Stimulated activated CD8-positive, alpha-beta memory T cell treated with anti-CD3 and anti-CD28 coated beads, Interleukin-15, amount 100 ng/mL, for 24 hours (primary cell): ENCODE measurements at places on chromosomes 3 and 15.
A peak's percentile ranks its signal among the peaks of the same experiment; 100 is the strongest.

- no peak for DNase-seq
Measured at GRCh38 chr3:182914341-182914740, 66.0 kb downstream of the DCUN1D1 start.

DNA sequence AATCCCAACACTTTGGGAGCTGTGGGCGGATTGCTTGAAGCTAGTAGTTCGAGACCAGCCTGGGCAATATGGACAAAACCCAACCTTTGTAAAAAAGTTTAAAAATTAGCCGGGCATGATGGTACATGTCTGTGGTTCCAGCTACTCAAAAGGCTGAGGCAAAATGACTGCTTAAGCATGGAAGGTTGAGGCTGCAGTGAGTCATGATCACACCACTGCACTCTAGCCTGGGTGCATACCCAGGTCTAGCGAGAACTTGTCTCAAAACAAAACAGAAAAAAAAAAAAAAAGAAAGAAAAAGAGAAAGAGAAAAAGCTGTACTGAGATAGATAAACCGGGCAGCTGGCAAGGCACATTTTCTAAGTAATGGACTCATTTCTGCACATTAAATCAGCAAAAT lies 10.6 kb downstream of the ARPP19 start:
- DNase-seq: no peak

DNA sequence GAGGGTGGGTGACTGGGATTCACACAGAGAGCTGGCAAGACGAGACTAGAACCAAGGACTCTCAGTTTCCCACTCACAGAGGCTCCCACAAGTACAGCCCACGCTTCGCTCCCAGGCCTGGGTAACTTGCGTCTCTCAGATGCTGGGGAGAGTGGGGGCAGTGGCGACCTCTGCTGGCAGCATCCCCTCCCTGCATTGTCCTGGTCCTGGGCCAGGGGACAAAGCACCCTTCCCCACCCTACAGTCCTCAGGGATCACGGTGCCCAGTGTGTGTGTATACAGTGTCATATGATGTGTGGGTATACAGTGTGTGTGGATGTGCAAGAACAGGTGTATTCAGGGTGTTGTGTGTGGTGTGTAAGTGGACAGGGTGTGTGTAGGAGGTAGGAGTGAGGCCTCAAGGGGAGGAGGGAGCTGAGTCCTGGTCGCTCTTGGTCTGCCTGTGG lies 12.8 kb downstream of the VILL start:
- no peak for DNase-seq

DNA sequence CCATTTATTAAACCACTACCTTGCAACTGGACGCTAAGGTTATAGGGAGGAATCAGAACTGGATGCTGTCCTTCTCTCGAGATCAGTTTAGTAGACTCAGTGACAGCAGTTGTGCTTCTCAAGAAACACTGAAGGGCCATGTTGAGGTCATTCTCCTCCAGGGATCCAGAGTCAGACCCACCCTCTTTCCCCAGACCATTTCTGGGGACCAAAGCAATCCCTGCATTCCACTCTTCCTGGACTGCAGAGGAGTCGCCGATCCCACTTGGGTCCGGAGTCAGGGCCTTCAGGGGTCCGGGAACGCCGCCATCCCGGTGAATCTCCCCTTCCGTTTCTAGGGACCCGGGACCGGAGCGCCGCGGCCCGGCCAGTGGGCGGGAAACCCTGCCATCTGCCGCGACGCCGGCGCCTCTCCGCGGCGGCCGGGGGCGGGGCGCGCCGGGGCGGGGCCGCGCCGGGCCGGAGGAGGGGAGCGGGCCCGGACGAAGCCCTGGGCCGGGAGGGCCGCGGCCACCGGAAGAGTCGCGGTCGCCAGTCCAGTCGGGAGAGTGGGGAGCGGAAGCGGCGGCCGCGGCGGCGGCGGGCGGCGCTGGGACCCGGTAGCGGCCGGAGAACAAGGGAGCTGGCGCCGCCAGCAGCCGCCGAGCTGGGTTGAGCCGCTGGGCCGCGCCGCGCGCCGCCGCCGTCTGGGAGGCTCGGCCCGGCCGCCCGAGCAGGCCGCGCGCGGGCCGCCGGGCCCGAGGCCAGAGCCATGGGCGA lies at the start of gene DVL3:
Gene DVL3, plus strand, starts transcription at position 493 of the 759 bp plus-strand sequence. Its CDS starts 259 bp downstream, at position 752.
- peak; percentile 15 for DNase-seq

GRCh38 chr15:79886124-79886523 lies 10.7 kb downstream of the MTHFS start:
- no peak for DNase-seq

DNA sequence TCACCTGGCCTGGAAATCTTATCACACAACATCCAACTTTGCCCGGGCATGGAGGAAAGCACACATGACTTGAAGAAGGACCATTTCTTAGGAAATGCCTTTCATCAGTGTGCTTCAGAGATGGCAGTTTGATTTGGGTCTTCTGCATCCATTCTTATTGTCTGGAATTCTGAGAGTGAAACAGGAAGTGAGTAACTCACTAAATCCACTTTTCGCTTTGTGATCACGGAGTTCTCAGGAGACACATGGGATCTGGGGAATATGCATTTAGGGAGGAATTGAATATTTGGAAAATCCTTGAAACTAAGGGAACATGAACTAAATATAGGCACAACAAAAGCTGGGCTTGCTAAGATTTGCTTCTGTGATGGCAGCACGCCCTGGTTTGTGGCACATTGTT lies 212.5 kb upstream of the FEZF2 start:
- no peak for DNase-seq

GRCh38 chr15:25504307-25504706 lies 65.5 kb upstream of the UBE3A start:
- DNase-seq: no peak

DNA sequence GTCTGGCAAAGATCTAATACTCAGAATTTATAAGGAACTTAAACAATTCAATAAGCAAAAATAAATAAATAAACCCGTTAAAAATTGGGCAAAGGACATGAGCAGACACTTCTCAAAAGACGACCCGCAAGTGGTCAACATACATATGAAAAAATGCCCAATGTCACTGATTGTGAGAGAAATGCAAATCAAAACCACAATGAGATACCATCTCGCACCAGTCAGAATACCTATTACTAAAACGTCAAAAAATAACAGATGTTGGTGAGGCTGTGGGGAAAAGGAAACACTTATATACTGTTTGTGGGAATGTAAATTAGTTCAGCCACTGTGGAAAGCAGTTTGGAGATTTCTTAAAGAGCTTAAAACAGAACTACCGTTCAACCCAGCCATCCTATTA lies 188.0 kb upstream of the MRPL3 start:
- DNase-seq: no peak

- no peak for DNase-seq
Measured at GRCh38 chr3:153456833-153457545, 295.0 kb downstream of the RAP2B start.

DNA sequence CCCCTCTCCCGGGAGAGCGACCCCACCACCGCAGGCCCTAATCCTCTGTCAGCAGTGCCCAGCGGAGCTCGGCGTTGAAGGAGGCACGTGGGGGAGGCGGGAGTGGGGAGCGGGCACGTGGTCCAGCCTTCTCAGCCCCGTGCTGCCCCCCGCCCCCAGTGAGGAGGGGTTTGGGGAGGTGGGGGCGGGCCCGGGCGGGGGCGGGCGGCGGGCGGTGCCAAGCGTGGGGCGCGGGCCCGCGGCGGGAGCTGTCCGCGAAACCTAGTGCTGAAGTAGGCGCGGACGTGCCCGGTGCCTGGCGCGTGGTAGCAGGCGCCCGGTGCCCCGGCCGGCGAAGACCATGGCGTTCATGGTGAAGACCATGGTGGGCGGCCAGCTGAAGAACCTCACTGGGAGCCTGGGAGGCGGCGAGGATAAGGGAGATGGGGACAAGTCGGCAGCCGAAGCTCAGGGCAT lies at the start of gene CPLX3:
Gene CPLX3, plus strand, starts transcription at position 264 of the 456 bp plus-strand sequence. Its CDS starts 77 bp downstream, at position 341.
- DNase-seq: no peak

GRCh38 chr3:58047826-58048225 lies 39.6 kb downstream of the FLNB start:
- DNase-seq: no peak

DNA sequence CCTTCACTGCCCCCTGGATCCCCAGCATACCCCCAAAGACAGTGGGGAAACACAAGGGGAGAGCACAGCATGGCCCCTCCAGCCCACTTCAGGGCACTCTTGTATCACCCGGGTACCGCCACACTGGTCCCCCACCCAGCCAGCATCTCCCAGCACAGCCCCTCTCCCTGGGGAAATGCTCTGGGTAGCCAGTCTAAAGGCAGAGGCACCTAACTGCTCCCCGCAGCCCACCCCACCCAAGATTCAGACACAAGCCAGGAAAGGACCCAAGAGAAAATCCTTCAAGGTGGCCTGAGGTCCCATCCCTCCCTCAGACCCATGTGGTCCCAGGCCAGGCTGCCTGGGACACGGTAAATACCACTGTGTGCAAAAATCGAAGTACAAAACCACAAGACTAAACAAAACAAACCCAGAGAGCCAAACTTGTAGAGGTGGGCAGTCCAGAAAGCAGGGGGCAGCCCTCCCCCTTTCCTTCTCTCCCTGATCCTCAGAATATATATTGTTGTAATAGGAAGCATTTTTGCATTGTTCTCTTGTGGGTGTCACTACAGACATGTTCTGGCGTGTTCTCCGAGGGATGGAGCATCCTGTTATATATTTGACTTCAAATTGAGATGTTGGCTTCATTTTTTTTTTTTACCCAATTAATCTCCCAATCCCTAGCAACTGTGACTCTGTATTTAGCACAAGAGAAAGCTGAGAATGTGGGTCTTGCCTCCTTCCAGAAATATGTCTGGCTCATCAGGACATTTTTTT lies 51.7 kb downstream of the GRIP2 start:
- no peak for DNase-seq

GRCh38 chr3:123012652-123013051 lies 14.9 kb downstream of the SEMA5B start:
- DNase-seq: no peak

- DNase-seq: no peak
Measured at GRCh38 chr15:26521130-26521529, 251.7 kb downstream of the GABRB3 start.

GRCh38 chr3:183775781-183776180 lies 49.6 kb downstream of the MAP6D1 start:
- DNase-seq: no peak

DNA sequence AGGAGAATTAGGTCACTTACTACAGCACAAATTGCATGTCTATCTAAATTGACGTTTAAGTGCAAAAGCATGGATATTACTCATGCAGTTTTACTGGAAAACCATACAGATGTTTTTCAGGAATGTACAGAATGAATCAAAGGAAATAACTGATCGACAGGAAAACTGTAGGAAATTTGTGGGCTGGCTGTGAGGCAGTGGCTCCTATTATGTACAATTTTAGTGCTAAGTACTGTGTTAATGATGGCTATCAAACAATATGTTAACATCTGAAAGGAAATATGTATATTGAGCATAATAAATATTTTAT lies 6.9 kb downstream of the NUDT16 start:
- DNase-seq: no peak

DNA sequence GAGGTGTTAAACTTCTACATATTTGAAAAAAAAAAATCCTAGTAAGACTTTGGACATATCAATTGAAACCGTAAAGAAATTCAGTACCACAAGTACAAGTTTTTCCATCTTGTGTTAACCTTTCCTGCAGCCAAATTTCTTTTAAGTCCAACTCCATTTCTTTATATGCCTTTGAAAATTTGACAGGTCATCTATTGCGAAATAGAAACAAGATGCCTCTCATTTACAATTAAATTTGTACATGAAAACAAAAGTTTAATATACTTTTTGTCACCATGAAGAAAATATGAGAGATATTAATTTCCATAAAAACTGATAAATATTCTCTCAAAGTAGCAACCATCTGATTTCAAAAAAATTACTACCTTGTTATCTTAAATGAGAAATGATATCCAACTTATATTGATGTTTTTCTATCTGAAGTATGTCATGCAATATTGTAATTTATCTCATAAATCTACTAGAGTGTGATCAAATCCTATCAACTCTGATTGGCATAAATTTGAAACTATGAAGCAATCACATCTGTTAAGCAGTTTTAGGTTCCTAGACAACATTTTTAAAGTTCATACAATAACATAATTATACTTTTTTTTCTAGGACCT lies 68.2 kb downstream of the TBC1D5 start:
- no peak for DNase-seq

DNA sequence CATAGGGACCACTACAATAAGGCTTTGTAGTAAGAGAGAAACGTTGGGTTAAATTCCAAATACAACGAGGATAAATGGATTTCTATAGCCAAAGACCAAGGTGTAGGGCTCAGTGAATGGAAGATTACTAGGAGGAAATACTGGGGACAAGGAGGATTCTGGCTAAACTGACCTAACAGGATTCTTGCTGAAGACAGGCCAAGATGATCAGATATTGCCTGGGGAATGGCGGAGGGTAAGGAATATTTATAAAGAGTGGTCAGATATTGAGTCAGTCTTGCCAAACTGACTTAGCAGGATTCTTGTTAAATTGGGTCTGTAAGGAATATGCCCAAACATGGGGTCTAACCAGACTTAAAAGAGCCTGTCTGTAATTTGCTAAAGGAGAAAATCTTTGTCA lies 463.8 kb downstream of the EDEM1 start:
- no peak for DNase-seq

DNA sequence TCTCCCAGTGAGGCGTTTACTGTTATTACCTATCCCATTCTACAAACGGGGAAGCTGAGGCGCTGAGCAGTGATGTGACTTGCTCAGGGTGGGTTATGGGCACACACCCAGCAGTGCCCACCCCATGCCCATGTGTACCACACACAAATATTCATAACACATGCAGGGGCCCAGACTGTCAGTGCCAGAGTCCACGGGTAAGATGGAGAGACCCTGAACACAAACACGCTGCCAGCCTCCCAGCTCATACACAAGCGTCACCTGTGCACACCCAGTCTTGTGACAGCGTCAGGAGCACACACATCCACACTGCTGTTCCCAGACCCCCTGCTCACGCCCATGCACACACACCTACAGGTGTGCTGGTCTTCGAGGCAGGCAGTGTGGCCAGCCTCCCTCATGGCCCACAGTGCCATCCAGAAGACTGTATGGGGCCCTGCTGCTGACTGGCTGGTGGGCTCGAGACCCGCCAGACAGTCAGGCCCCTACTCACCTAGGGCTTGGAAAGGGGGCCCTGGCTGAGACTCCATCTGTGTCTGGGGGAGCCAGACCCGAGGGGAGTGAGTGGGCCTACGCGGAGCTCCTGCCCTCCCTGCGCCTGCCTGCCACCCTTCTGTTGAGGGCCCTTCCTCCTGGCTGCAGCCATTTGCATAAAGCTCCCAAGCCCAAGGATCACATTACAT lies 39.4 kb downstream of the DNAJB8 start:
- no peak for DNase-seq

DNA sequence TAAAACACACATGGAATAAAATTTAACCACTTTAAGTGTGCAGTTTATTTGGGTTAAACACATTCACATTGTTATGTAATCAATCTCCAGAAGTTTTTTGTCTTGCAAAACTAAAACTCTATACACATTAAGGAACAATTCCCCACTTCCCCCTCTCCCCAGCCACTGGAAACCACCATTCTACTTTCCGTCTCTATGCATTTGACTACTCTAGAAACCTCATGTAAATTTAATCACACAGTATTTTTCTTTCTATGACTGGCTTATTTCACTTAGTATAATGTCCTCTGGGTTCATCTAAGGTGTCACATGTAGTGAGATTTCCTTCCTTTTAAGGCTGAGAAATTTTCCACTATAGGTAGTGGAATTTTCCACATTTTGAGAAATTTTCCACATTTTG lies 568.7 kb upstream of the UBE2E2 start:
- DNase-seq: no peak

GRCh38 chr15:62474771-62475124 lies 309.7 kb upstream of the C2CD4B start:
- DNase-seq: no peak
